KBM-7 (cell line): ENCODE measurements at places on chromosomes 2 and 18.

DNA sequence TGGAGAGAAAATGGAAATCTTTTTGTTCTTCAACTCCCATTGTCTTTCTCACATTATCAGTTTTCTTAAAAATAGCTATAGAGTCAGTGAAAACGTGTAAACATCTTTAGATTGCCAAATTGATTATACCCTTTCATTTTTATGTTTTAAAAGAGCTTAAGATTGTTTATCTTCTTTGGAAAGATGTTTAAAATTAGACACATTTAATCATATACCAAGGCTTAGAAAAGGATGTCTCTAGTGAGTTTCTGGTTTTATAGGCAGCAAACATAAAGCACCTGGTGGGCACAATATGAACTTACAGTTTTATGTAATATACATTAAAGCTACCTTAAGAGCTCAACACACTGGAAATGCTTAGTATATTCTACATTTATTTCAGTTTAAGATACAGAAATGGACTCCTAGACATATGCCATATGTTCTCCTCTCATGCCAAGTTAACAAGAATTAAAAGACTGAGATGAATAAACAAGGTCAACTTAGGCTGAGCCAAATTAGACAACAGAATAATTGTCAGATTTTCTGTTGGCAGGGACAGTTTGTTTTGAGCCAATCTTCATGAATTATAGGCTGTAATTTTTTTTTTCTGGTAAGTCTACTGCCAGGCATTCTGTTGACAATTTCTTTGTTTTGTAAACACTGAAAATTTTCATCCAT, 112.7 kb downstream of the OTX1 start:
- DNase-seq = no peak

DNA sequence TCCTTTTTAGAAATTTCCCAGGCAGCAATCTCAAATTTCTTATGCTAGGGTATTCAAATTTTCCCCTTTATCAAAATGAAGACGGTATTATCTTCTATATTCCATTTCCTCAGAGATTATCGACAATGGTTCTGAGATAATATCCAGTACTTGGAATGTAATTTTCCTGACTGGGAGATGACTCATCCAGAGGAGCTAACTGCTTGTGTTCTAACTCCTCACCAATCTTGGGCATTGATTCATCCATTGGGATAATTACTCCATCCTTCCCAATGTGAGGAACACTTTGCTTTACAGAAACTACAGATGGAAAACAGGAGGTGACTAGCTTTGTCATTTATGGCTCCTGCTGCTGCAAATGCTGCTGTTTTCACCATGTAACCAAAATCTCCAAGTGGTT, 239.4 kb upstream of the LYPD1 start:
- no peak for DNase-seq

GRCh38 chr2:241507430-241508239, 749 bp downstream of the STK25 start:
- DNase-seq = peak; percentile 37

- no peak for DNase-seq
These were observed 82.8 kb downstream of the AFF3 start for GRCh38 chr2:100059638-100060037.

DNA sequence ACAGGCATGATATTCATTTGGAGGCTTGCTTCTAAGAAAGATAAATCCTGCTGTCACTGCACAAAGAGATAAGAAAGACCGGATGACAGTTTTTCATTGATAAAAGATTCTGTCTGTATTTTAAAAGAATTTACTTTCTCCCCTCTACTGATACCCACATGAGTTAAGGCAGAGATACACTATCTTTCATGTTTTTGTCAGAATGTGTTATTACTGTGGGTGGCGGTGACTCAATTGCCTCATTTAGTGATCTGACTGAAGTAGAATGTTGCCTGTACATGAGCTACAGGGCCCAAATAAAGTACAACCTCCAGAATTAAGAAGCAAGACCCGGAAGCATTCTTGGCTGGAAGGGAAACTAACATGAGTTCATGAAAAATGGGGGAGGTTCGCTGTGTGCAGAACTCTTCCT, 480.0 kb downstream of the SLC4A3 start:
- DNase-seq = no peak

DNA sequence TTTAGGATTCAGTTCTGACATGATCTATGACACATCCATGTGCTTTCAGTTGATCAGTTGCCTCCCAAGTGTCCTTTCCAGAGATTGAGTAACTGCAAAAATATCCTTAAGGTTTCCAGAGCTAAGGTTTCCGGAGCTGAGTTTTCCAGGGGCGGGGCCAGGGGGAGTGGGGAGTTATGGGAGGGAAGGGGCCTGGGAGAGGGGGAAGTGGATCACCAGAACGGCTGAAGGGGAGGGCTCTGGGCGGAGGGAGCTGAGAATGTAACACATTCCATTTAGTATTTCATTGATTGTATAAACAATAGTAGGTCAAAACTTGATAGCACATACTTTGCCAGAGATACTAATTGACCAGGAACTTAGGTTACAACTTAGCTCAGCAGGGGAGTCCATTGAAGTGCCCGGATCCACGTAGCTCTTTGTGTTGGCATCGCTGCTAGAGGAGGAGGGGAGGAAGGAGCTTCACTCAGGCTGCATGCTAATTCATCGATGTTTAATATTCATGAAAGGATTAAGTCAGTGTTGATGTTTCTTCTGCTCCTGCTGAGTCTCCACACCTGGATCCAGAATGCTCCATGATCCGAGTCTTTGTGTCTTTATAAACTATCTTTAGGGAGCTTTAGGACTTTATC, 289.8 kb downstream of the ALPK2 start:
- DNase-seq = no peak

DNA sequence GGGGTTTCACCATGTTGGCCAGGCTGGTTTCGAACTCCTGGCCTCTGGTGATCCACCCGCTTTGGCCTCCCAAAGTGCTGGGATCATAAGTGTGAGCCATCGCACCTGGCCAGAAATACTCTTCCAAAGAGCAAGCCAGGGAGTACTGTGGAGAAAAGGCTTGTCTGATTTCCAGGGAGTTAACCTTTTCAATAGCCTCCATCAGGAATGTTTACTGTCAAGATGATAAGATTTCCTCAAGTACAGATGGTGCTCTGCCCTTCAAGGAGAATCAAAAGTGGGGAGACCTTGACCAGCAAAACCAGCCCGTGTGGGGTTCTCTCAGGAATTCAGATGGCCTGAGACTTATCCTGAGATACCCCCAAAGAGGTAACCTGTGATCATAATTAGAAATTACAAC, 237.2 kb downstream of the PRKCE start:
- no peak for DNase-seq

DNA sequence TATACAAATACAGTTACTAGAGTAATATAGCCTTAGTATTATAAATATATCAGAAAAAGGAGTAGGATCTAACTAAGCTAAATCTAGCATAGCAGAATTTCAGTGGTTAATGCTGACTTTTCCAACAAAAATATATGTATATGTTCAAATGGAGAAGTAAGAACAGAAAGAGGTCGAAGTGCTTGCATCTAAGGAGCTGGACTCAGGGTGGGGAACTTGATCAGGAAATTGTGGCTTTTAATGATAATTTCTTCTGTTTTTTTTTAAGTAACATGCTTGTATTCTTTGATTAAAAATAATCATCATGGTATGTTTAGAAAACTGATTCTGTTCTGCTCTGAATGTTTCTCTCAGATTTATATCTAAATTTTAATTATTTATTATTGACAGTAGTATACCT, 327.1 kb downstream of the GALNT13 start:
- DNase-seq = no peak

- DNase-seq = peak; percentile 17
These were observed 69.3 kb downstream of the BCL11A start for GRCh38 chr2:60484133-60484645.

- peak; percentile 19 for DNase-seq
These were observed 26.7 kb downstream of the AGPS start for GRCh38 chr2:177419274-177419673.

DNA sequence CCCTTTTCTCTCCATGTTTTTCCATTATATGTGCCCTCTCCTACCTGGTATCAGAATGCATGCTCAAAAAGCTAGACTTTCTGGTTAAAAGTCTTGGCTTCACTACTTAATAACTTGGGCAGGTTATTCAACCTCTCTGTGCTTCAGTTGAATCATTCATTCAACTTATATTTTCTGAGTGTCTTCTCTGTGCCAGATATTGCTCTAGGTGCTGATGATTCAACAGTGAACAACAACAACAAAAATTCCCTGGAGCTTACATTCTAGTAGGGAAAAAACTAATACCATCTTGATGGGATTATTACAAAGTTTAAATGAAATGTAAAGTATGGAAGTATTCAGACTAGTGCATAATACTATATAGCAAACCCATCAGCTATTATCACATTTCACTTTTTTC, 55.2 kb downstream of the SOS1 start:
- no peak for DNase-seq

- DNase-seq = no peak
These were observed 113.8 kb downstream of the GALNT1 start for GRCh38 chr18:35695384-35695783.

- DNase-seq = no peak
These were observed 3.2 kb downstream of the SP100 start for GRCh38 chr2:230419181-230419580.

DNA sequence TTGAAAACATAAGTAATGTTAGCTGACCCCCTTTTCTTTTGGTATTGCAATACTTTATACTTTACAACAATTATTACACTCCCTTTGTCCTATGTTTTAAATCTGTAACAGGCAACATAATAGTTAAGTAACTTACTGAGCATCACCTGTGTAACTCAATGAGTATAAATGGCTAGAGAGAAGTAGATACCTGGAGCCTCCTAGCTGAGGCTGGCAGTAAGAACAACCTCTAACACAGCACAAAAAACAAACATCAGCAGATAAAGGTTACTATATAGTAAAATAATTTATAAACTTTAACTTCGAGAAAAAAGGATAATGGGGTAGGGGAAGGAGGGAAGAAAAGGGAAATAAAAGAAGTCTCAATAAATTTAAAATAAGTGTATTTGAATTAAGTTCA, 73.1 kb upstream of the ST8SIA5 start:
- DNase-seq = no peak

GRCh38 chr2:120375251-120376020, 29.5 kb downstream of the INHBB start:
- DNase-seq = no peak

DNA sequence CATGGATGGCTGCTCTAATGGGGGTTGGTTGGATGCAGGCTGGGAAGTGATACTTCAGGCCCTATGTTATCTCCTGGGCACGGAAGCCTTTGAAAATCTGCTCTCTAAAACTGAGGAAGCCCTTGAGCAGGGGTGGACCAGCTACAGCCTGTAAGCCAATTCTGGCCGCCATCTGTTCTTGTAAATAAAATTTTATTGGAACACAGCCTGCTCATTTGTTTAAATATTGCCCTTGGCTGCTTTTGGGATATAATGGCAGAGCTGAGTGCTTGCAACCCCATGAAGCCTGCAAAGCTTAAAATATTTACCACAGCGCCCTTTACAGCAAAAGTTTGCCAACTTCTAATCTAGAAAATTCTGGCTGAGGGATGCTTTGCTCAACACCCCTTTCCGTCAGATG, 11.9 kb upstream of the IGFBP2 start:
- no peak for DNase-seq

DNA sequence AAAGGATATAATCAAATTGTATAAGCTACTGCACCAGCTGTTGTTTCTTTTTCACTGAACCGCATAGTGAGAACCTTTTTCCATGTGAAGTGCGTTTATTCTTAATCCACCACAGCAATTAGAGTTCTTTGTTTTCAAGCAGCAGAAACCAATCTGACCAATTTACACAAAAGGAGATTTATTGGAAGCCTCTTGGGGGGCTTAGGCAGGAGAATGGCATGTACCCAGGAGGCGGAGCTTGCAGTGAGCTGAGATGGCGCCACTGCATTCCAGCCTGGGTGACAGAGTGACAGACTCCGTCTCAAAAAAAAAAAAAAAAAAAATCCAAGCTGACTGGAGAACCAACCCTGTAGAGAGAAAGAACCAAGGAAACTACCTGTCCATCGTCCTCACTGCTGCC, 10.0 kb downstream of the ADNP2 start:
- DNase-seq = no peak

GRCh38 chr2:3787768-3788167, 84.4 kb downstream of the DCDC2C start:
- no peak for DNase-seq

DNA sequence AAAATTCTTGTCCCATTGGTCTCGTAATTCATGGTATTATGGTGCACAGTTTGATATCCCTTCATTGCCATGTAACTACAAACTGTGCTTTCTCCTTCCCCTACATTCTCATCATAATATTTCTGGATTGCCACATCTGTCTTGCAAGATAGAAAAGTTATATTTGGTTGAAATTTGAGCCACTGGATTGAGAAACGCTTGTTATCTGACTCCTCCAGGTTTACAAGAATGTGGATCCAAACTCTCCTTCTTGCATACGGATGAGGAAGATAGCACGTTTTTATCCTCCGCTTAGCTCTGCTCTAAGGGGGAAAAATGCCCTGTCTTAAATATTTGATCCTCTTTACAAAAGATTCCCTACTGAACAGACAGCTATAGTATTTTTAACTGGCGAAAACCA, 438.2 kb downstream of the TSN start:
- DNase-seq = peak; percentile 65

DNA sequence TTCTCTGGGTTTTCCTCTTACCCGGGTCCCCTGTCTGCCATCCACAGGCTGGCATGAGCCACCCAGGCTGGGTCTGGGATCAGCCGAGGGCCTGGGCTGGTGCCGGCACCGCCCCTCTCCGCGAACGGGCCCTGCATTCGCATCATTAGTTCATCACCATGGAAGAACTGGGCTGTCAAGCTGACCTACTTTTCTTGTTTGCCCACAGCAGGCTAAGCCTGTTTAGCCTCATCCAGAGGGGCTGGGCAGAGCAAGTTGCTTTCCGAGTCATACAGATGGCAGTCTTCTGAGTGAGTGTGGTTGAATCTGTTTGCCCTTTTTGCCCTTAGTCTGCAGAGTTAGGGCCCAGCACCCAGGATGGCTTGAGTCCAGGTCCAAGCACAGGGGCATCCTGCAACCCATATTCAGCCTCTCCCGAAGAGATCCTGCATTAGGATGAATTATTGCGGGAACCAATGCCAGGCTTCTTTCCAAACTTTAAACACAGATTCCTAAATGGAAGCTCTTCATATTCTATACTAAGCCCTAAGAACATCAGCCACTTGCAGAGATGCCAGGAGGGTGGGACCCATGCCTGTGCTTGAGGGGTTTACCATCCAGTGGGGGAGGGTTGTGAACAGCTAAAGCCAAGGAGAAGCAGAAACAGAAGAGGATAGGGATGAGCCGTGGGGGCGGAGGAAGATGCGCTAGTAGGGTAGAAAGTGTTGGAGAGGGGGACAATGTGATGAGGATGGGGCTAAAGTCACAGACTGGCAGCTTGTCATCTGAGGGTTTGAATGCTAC, 68.0 kb downstream of the NPAS2 start:
- DNase-seq = no peak

DNA sequence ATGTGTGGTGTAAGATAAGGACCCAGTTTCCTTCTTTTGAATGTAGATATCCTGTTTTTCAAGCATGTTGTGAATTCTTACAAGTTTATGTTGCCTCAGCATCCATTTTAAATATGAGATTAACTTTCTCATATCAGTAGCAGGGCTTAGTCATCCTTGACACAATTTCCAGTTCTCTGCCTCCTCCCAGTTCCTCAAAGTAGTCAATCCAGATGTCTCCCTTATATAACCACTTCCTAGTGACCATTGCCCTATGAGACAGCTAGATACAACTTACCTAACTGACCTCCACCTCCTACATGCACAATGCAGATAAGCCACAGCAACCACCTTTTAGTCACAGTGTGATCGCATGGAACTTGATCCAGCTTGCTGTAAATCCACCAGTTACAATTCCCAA, 269.2 kb upstream of the ZNF521 start:
- no peak for DNase-seq

- DNase-seq = no peak
These were observed 83.6 kb downstream of the KLHL29 start for GRCh38 chr2:23468474-23469141.
